Activated CD4-positive, alpha-beta memory T cell treated with anti-CD3 and anti-CD28 coated beads for 36 hours (primary cell): ENCODE measurements at places on chromosomes 3 and 15. TPM values are rescaled to one million over a fixed set of nuclear protein-coding genes. Genes with fewer than 3 reads are reported as not detected.
A peak's percentile ranks its signal among the peaks of the same experiment; 100 is the strongest.

GRCh38 chr3:10507331-10507730 is 1.9 kb upstream of the ATP2B2 start:
- no peak for DNase-seq

GRCh38 chr3:3259181-3259580 is 79.7 kb upstream of the CRBN start:
- DNase-seq, result no peak

GRCh38 chr3:159252274-159252673 is 450.4 kb downstream of the MFSD1 start:
- DNase-seq, result no peak

DNA sequence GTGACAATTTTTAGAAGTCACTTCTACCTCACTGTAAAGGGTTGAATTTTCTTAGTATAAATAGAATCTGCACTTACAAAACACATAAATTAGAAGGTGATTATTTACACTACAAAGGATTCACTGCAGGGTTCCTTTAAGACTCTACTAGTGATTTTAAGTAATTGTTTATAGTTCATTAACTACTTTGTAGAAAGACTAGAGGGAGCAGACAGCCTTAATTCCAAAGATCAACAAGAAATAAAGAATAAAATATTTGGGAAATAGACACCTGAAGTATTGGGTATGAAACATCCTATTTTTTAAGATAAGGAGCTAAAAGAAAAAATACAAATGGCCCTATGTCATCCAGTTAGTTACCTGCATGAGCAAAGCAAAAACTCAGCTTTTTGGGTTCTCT is 360.5 kb upstream of the ALCAM start:
- no peak for DNase-seq

DNA sequence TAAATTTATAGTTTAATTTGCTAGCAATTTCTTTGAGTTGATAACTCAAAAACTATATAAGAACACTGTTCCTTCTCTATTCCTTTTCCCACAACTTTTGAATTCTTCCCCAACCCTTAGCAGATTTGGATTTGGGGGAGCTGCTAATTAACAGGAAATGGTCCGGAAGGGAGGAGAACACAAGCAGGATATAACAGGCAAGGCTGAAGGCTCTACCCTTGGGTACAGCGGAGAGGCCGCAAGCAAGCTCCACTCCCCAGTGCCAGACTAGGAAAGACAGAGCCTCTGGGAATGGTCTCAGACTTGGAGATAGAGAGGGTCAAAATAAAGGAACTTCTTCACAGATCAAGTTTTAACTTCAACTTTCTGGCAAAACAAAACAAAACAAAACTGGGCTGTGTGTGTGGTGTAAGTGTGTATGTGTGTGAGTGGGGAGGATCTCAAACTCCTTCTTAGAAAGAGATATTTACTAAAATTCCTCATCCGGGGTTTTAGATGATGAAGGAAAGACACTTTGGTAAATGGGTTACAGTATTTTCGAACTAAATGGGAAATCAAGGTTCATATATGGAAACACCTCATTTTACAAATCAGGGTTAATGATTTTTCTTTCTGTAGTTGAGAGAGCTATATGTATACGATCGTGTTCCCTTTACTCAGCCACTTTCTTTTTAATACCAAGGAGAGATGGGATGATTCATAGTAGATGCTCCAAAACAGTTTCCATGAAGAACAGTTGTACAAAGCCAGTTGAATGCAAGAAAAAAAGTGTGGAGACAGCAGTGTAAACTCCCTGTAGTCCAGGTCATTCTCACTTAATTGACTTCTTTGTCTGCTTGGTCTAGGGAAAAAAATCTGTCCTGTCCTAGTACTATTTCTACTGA is 161.1 kb downstream of the TP63 start:
- DNase-seq, result no peak

- no peak for DNase-seq
These were observed 1.6 kb upstream of the P3H2 start for GRCh38 chr3:190122198-190122771.

DNA sequence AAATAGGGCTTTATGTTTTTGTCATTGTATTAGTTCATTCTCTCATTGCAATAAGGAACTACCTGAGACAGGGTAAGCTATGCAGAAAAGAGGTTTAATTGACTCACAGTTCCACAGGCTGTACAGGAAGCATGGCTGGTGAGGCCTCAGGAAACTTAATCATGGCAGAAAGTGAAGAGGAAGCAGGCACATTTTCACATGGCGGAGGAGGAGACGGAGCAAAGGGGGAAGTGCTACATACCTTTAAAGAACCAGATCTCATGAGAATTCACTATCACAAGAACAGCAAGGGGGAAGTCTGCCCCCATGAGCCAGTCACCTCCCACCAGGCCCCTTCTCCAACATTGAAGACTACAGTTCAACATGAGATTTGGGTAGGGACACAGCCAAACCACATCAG is 25.6 kb downstream of the CEP63 start:
- DNase-seq, result no peak

DNA sequence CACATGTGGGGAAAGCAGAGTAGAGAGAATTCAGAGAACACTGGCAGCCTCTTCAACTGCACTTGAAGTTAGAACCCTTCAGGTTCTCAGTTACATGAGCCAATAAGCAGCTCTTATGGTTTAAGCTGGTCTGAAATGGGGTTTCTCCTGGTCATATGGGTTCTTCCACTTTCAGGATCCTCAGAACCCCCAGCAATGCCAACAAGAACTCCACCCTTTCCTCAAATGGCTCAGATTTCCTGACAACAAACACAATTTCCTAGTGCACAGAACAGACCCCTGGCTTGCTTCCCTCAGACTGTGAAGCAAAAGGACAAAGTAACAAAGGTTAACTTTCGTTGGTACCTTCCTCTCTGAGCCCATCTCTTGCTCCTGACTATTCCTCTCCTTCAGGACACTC is 23.9 kb upstream of the FRMD4B start:
- no peak for DNase-seq

GRCh38 chr15:42553554-42553953 is 4.9 kb downstream of the HAUS2 start:
- DNase-seq, result no peak

DNA sequence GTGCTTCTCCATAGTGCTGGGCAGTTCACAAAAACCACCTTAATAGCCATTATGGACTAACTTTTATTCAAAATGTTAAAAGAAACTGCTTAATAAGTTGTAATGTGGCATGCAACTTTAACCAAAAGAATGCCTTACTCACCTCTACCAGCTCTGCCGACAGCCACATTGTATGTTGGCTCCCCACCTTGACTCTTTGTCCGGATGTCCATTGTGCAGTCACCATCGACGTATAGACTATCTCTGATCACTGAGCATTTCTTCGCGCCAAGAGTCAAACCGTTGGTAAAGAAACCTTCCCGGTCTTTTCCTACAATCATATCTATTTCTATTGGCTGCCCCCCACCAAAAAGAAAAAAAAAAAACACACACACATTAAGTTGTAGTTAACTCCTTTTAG is 2.5 kb downstream of the PFN2 start:
- no peak for DNase-seq

DNA sequence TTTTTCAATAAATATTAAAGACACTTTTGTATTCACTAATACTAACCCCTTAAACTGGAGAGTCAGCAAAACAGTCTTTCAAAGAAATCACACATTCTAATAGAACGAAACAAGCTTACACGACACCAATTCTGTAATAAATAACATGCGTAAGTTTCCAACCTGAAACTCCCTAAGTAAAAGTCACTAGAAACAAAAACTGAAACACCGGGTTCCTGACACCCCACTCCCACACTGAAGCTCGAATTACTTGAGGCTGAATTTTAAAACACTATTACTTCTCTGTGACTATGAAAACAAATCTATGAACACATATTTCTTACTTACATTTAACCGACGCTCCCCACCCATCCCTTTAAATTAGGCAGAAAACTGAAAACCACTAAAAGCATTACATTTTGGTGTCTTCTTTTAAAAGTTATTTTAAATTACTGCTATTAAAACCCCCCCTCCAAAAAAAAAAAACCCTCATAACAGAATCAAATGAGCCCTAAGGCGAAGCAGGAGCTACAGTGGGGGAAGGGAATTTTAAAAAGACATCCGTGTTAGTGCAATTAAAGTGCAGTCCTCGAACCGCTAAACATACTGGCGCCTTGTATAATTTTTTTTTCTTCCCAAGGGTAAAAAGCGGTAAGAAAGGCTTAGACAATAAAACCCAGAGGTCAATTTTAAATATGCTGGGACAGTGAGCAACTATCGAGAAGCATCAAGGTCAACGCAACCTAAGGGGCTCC is 878 bp downstream of the SPPL2A start:
- peak; percentile 57 for DNase-seq

GRCh38 chr3:135920275-135920674 is 45.3 kb upstream of the PPP2R3A start:
- DNase-seq, result no peak

DNA sequence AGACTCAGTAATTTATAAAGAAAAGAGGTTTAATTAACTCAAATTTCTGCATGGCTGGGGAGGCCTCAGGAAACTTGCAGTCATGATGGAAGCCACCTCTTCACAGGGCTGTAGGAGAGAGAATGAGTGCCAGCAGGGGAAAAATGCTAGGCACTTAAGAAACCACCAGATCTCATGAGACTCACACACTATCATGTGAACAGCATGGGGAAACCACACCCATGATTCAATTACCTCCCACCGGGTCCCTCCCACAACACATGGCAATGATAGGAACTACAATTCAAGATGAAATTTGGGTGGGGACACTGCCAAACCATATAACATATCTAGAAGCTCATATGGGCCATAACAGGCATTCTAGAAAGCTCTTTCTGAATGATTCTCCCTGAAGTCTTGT is 190.3 kb downstream of the WNT5A start:
- DNase-seq, result no peak

DNA sequence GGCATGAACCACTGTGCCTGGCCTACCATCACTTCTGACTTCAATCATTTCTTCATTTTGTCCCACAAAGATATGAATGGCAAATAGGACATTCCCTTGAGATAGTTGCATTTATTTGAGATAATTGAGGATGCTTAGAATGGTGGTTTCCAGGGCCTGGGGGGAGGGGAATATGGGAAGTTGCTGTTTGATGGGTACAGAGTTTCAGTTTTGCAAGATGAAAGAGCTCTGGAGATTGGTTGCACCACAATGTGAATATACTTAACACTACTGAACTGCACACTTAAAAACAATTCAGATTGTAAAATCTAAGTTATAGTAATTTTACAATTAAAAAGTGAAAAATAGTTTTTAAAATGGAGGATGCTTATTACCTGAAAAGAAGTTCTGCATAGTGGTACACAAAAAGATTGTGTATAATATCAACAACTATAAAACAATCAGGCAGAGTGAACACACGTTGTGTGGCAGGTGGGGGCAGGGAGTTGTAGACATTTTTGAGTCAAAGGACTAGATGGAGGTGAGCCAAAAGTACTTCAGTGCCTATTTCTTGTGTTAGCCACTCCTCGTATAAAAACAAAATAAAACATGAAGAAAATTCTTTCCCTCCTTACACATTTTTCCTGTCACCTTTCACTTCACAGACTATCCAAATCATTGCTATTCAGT is 18.5 kb upstream of the RIOX2 start:
- DNase-seq, result peak; percentile 41

DNA sequence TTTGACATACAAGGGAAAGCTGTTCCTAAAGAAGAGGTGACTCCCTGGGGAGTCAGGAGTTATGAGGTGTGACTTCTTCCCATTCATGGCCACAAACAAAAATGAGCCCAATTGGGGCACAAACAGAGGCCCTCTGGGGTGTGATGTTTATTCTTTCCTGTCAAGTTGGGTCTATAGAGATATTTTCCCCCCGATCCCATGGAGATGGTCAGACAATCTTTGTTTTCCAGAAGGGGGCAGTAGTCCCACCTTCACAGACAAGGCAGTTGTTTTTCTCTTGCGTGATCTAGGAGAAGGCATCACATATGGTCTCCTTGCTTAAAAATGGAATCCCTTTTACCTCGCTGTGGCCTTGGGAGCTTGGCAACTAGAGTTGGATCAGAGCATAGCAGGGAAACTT is 110.3 kb downstream of the MFSD1 start:
- no peak for DNase-seq

DNA sequence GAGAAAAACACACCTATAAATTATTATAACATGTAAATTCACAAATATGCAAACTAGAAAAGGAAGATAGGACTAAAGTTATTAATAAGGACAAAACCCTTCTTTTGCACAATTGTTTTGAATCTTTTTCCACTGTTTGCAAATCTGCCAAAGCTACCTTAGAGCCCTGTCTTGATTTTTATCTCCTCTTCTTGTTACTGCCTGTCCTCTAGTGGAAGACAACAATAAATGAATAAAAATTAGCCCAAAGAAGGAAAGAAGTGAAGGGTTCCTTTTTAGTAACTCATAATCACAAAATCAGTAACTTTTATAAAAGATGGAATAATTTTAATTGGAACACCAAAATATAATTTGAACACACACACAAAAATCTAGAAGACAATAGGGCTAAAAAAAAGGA is 2.7 kb downstream of the CD200R1 start:
- DNase-seq, result no peak

DNA sequence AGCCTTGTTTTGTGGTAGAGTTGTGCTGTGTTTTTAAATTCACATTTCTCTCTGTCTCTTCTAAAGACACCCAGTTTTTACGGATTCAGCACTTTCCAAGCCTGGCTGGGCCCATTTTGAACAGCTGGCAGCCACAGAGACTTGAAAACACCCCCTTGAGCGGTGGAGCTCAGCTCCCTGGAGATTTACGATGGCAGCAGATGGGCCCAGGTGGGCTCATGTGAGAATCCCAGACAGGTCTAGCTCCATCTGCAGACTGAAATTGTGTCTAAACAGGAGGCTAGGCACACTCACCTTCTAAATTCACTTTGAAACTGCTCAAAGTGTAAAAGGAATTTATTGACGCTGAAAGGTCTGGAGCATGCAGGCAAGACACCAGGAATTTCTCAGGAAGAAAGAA is 232.0 kb upstream of the HES1 start:
- no peak for DNase-seq

DNA sequence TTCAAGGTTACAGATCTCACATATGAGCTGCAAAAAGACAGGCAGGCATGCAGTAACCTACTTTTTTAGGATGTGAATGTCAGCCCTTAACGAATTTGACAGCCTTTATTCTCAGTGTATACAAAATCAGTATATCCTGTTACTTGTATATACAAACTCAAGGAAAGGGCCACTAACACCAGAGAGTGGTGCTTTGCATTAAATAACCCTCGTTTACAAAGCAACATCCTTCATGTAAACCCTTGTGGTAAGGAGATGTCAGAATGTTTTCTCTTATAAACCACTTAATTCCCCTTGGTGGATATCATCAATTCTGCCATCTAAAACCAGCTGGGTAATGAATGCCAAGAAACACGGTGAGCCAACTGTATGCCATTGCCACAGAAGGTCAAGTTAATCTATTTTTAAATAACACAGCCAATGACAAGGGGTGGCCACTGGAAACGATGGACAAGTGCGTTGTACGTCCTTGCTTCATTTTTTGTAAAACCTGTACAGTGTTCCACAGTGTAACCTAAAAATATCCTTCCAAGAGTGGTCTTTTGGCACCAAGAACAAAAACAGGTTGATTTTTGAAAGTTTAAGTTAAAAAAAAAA is 7.5 kb downstream of the MAGI1 start:
- DNase-seq, result no peak

SLCO2A1 gene
- not detected for total RNA-seq

SLC27A2 gene
- total RNA-seq, result 22.5 TPM

SHF gene
- 11.8 TPM for total RNA-seq

DNAJC13 gene
- total RNA-seq, result 34.5 TPM

ANKRD34C gene
- total RNA-seq, result not detected

BTBD1 gene
- 52.9 TPM for total RNA-seq
